Left lobe of liver (tissue), 2 donors: ENCODE measurements at places on chromosomes 4 and X. TPM values are rescaled to one million over a fixed set of nuclear protein-coding genes. Genes with fewer than 3 reads are reported as not detected.

PNMA6A gene
- 4.0 TPM for total RNA-seq

PSAPL1 gene
- not detected for total RNA-seq

GYPE gene
- not detected for total RNA-seq

GPM6B gene
- total RNA-seq, result 0.48 TPM

PRDM5 gene
- total RNA-seq, result 0.23 TPM

GLRB gene
- 0.20 TPM for total RNA-seq

ASB11 gene
- total RNA-seq, result not detected

ZFP42 gene
- total RNA-seq, result 0.15 TPM

MYOZ2 gene
- not detected for total RNA-seq

TET2 gene
- 6.3 TPM for total RNA-seq

DMP1 gene
- not detected for total RNA-seq

CSN1S1 gene
- total RNA-seq, result not detected

FAAH2 gene
- 9.4 TPM for total RNA-seq

GLRA3 gene
- total RNA-seq, result not detected

AWAT2 gene
- total RNA-seq, result not detected

CEP44 gene
- total RNA-seq, result 5.2 TPM
